ENCODE measurements at places on chromosomes 6 and 20. TPM values are rescaled to one million over a fixed set of nuclear protein-coding genes. Genes with fewer than 3 reads are reported as not detected.

Gene PDYN
- total RNA-seq, result not detected

Gene ULBP1
- not detected for total RNA-seq

Gene GJA1
- total RNA-seq, result 44.5 TPM

Gene SLC22A1
- total RNA-seq, result 1.0 TPM

Gene CDH4
- total RNA-seq, result 4.4 TPM

Gene CLPSL1
- total RNA-seq, result not detected

Gene ARHGAP40
- total RNA-seq, result not detected

Gene TRIM26
- 33.2 TPM for total RNA-seq

Gene TFAP2D
- total RNA-seq, result not detected

Gene SIM1
- not detected for total RNA-seq

Gene ROS1
- total RNA-seq, result not detected

Gene SMPD2
- total RNA-seq, result 10.8 TPM

Gene WASF1
- total RNA-seq, result 27.7 TPM

Gene NOX3
- not detected for total RNA-seq

Gene PROKR2
- total RNA-seq, result not detected

Gene UBR2
- 27.3 TPM for total RNA-seq

Gene B3GAT2
- total RNA-seq, result not detected

Gene DAAM2
- 20.6 TPM for total RNA-seq

Gene MYCT1
- total RNA-seq, result 9.4 TPM
